ENCODE measurements at places on chromosomes 1 and 21.

DNA sequence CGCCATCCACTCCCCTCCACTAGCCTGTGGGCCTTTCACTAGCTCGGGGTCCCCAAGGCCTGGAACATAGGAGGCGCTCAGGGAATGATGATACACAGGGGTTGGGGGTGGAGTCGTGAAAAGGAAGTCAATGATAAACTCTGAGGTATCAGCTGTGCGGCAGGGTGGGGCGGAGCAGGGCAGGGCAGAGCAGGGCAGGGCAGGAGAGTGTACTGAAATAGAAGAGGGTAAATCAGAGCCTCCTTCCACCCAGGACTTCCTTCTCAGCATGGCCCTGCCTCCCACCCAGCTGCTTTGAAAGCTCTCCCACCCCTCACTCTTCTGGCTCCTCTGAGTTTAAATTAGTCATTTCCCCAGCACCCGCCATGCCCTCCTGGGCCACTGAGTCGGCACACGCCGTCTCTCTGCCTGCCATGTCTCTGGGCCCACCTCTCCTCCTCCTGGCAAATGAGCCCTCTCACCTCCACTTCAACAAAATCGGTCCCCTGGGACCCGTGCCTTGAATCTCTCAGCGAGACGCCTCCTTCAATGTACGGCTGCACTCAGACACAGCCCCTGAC is 16.9 kb downstream of the CAPZB start:
- no peak for DNase-seq

DNA sequence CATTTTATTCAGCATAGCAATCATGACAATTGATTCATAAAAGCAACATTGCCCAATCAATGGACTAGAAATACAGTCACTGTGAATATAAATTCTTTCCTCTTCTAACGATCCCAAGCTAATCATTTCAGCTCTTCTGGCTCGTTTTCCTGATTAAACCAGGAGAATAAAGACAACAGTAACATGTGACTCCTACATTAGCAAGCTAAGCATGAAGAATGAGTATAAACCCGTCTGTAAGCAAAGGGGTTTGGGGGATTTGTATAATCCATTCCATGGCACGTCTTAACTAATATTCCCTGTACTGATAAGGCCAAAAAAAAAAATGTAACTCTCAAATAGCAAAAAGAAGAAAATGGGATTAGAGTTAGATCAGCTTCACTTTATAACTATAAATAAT is 21.6 kb downstream of the IRF2BP2 start:
- no peak for DNase-seq

GRCh38 chr1:51192213-51192843 is 43.7 kb upstream of the RNF11 start:
- DNase-seq, result no peak

DNA sequence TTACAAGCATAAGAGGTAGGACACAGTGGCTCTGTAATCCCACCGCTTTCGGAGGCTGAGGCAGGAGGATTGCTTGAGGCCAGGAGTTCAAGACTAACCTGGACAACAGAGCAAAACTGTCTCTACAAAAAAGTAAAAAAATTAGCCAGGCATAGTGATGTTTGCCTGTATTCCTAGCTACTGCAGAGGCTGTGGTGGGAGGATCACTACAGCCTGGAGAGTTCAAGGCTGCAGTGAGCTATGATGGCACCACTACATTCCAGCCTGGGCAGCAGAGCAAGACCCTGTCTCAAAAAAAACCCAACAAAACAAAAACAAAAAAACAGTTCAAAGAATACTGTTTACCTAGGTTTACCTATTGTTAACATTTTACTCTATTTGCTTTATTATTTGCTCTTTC is 37.4 kb downstream of the CLIC4 start:
- no peak for DNase-seq

DNA sequence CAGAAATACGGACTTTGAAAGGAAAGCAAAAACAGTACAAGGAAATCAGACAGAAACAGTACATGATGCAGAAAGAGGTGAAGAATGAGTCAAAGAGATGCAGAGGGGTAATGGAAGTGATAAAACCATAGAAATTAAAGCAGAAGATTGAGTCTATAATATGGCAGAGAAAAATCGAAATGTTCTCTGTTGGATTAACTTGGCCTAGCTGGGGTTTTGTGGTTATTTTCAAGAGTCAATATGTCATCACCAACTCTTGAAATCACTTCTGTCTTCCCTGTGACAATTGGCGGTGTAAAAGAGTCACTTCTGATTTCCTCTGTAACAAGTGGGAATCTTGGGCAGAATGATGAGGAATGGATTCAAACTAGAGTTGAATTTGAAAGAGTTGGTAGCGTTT is 7.4 kb downstream of the YTHDF2 start:
- DNase-seq, result no peak

- no peak for DNase-seq
These were observed 2.6 kb upstream of the TOR3A start for GRCh38 chr1:179079113-179079761.

DNA sequence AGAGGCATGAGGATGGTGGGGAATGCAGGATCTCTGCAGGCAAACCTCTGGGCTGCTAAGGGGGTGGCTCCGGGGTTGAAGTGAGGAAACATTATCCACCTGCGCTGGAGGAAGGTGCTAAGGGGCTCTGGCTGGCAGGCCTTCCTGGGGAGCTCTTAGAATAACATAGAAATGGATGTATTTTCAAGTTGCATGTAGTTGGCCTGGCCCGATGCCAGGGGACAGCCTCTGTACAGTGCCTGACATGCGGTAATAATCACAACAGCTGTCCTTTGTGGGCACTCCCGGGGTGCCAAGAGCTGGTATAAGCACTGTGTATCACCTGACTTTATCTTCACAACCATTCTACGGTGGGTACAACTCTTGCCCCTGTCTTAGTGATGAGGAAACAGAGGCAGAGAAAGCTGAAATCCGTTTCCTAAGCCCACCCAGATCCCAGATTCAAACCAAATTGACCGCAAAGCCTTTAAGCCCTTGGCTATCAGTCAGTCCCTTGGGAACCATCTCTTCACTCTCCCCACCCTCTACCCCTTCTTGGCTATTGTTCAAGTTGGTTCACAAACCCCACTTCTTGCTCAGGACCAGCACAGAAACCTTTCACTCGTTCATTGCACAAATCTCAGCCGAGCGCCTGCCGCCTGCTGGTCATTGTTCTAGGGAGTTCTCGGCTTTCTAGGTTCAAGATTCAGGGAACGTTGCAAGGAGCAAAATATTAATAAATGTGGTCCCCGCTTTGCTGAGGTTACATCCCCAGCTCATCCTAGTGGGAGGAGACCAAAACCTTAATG is 30.9 kb downstream of the PADI4 start:
- DNase-seq, result no peak

GRCh38 chr1:166884040-166884642 is 8.1 kb upstream of the TADA1 start:
- no peak for DNase-seq

DNA sequence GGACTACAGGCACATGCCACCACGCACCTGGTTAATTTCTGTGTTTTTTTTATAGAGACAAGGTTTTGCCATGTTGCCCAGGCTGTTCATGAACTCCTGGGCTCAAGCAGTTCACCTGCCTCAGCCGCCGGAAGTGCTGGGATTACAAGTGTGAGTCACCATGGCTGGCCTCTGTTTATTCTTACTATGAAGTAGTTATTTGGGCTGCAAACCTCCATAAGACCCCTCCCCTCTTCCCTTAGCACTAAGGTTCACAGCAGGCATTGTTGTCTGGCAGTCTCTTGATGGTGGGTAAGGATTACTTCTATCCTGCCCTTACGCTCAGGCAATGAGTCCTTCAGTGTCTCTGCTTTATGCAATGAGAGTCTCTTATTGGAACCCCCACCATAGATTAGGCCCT is 51.8 kb downstream of the ANGPTL1 start:
- DNase-seq, result no peak

- DNase-seq, result no peak
These were observed 33.0 kb downstream of the SLX9 start for GRCh38 chr21:44972821-44973220.

DNA sequence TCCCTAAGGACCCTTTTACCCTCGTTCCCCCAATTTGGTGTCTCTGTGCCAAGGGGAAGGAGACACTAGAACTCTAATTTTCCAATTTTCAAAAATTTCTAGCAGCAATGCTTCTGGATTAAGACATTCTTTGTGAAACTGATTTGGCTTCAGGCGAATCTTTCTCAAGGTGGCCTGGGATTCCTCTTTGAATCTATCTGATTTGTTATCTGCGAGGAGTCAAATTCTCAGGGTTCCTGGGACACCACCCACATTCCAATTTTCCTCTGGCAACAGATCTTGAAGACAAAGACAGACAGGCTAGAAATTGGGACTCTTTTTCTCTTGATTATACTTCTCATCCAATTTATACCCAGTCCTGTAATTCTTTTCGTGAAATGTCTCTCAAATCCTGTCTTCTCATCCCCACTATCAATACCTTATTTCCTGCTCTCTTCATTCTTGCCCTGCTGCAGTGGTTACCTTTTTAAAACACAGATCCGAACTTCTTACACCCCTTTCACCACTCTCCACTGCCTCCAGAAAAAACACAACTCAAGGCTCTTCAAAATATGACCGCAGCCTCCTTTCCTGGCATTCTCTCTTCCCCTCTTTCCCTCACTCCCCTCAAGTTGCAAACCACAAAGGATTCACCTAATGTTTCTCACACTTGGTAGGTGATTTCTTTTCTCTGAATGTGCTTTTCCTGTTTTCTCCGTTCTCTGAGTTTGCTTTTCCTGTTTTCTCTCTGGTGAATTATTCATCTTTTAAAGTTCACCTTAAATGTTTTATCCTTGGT is 2.7 kb upstream of the MPZL1 start:
- DNase-seq, result no peak

DNA sequence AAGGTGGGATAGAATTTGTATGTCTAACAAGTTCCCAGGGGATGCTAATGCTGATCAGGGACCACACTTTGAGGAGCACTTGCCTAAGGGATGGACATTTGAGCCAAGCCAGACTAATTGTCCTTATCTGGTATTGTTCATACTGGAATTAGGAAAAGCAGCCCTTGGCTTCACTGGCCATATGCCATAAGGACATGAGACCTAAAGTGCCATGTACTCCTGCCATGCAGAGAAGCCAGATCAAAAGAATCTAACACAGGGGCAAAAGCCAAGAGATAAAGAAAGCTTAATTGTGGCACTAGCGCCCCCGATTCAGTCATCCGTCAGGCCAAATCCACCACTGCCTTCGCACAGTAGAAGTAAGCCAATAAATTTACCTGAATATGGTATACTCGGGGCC is 45.7 kb downstream of the RNF11 start:
- DNase-seq, result no peak

- no peak for DNase-seq
These were observed 26.2 kb downstream of the ATP1B1 start for GRCh38 chr1:169132512-169133227.

DNA sequence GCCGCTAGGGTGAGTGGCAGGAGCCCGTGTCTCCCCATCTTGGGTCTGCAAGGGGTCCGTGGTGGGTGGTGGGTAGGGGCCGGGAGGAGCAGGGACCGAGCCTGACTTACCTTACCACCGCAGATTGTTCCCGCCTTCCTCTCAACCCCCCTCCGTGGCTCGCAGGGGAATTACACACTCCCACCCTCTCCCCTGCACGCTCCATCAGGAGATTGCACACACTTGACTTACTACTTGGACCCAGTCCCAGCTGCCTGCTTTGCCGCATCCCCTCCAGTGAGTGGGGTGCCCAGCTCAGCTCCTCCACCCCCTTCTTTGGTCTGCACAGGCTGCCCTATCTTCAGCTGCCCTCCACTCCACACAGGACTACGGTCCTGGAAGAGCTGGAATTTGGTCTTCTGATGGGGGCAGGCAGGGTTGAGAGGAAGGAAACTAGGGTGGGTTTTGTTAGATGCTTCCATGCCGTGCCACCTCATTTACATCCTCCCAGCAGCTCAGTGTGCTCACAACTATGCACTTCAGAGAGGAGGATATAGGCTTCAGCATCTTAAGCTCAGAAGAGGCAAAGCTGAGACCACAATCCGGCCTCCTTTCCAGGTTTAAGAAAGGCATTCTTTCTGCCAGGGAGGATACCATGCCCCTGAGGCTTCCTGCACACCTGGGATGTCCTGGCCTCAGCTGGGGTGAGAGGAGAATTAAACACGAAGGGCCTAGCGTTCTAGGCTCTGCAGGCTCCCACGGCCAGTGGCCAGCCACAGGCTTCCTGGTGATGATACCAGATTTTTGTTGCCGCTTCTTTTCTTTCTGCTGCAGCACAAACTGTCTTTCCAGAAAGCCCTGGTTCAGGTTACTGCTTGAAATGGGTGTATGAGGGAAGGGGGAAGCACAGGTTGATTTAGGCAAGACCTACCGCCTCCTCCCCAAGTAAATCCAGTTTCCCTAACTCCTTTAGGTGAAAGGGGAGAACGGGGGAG is 2.3 kb downstream of the KCNC4 start:
- no peak for DNase-seq

DNA sequence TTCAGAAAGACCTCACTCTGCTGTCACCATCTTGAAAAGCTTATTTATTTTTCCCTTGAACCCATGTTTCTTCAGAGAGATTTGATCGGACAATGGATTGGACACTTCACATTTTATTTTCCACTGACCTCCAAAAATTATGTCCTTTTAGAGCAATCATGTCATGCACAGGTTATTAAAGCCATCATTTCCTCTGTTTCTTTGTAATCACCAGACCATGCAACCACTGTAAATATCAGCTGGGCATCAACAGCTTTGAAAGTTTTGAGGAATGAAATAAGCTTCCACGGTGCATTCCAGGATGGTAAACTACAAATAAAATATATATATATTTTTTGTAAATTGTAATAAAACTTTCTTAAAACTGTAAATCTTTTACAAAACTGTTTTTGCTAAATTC is 144.1 kb upstream of the ADAMTS5 start:
- no peak for DNase-seq

- no peak for DNase-seq
These were observed 30.0 kb upstream of the FGGY start for GRCh38 chr1:59266927-59267293.

DNA sequence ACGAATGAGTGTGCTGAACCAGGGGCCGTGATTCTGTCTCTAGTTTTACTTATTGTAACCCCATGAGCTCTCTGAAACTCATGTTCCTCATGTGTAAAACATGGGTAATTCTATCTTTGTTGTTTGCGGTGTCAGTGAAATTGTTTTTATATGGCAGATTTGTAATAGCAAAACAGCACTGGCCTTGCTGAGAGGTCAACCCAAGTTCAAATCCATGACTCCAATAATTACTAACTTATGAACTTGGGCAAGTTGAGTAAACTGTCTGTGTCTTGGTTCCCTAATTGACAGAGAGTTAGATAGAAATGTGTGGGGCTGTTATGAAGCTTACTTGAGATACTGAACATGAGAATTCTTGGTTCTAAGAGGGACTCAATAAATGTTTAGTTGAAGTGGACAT is 17.8 kb downstream of the C1orf116 start:
- no peak for DNase-seq

- DNase-seq, result no peak
These were observed 29.5 kb downstream of the PIK3R3 start for GRCh38 chr1:46102769-46103476.

- no peak for DNase-seq
These were observed 66.5 kb downstream of the RYR2 start for GRCh38 chr1:237108297-237109040.

DNA sequence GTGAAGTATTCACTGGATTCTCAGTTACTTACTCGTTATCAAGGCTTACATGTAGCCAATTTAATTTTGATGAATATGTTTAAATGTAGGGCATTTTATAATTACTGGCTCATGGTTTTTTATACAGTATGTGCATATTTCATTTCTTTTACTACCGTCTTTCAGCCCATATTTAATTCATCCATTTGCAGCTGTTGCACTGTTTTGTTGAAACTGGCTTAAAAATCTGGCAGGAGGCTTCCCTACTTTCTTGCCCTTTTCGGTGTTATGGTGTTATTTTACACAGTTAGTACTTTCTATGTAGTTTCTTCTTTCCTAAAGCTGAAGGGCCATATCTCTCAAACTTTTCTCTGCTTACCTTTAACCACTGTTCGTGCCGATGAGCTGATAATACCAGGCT is 54.2 kb downstream of the ITSN1 start:
- no peak for DNase-seq

- DNase-seq, result no peak
These were observed 130.8 kb downstream of the PRDM2 start for GRCh38 chr1:13830616-13831280.

Measured in cerebellar nuclear complex (tissue), 1 donor.